ENCODE measurements at places on chromosomes 13 and 19.

GRCh38 chr13:43758834-43759233, 27.9 kb downstream of the ENOX1 start:
- DNase-seq: no peak

- no peak for DNase-seq
Observed at GRCh38 chr19:16940626-16941025, 51.8 kb downstream of the F2RL3 start.

GRCh38 chr19:3862826-3863500, 5.9 kb downstream of the ZFR2 start:
- DNase-seq: no peak

DNA sequence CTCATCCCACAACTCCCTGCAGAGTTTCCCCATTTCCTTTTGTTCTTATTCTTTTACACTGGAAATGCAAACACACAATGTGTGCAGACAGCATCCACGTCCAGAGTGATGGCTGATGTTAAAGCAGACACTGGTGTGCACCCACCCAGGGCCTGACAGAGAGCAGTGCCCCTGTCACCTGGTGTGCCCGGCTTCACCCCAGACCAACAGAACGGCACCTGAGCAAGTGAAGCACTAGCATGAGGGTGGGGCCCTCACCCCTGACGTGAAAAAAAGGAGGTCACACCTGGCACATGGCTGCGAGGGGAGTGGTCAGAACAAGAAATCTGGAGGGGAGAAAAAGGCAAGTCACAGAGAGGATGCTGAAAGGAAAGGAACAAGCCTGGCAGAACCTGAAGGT, 12.3 kb downstream of the ZNF575 start:
- DNase-seq: no peak

- no peak for DNase-seq
Observed at GRCh38 chr19:49422407-49423070, 702 bp downstream of the PTH2 start.

DNA sequence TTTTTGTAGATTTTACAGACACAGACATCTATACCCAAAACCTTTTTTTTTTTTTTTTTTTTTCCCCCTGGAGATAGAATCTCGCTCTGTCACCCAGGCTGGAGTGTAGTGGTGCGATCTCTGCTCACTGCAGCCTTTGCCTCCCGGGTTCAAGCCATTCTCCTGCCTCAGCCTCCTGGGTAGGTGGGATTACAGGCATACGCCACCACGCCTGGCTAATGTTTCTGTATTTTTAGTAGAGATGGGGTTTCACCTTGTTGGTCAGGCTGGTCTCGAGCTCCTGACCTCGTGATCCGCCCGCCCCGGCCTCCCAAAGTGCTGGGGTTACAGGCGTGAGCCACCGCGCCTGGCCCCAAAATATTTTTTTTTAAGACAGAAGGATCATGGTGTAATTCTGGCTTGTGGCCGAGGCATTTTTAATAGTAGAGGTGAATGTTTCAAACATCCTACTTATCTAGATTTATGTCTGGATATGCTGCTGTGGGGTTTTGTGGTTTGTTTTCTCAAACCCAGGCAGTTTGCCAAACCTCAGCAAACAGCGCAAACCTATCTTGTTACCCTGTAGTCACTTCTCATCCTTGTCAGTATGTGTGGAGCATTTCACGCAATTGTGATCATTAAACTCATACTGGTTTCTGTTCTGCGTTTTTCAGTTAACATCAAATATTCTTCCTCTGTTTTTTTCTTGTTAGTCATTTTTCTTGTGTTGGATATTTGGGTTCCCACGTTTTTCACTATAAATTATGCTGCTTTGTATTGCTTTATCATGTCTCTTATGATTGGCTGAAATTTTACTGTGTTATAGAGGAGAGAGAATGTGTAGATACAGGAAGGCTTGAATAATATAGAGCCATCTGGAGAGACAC, 36.2 kb upstream of the GARRE1 start:
- DNase-seq: peak; percentile 99

DNA sequence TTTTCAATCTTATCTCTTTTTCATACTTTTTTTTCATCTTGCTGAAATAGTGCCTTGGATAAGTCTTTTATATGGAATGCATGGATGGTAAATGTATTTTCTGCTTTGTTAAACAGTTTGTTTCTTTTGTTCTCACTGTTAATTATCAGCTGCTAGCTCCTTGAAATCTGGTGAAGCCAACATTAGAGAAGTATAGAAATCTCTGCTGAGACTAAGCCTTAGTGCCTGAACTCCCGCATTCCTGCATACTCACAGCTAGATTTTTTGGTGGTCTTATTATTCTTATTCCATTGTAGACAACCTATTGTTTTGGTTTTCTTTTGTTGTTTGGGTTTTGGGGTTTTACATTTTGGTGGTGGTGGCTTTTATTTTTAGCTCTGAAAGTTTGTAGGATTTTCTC, 48.4 kb downstream of the DNAJC15 start:
- no peak for DNase-seq

DNA sequence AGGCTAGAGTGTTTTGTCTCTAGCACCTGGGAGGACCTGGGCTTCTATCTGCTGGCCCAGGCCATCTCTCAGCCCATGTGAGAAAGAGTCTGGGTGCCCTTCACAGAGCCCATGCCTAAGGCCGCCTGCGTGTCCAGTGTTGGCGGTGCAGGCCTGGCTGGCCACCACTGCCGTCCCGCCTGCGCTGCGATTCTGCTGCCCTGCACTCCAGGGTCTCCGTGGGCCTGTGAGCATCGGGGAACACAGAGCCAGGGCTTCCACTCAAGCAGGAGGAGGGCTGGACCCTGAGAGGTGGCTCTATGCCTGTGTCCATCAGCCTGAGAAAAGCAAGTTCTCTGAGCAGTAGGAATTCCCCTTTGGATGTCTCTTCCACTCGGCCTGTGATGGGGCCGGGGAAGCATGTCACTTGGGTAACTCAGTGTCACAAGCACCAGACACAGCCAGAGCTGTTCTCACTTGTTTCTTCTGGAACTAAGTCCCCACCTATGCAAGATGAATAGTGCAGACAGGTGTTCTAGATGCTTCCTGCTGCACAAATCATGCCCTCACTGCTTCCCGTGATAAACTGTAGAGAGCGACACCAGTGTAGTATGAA, 93.9 kb downstream of the RAB20 start:
- DNase-seq: no peak

- peak; percentile 51 for DNase-seq
Observed at GRCh38 chr19:56134654-56134921, 6.5 kb upstream of the ZNF444 start.

GRCh38 chr13:27793507-27794367, 1.5 kb downstream of the GSX1 start:
- DNase-seq: no peak

GRCh38 chr13:109394311-109394988, 391.9 kb downstream of the IRS2 start:
- no peak for DNase-seq

DNA sequence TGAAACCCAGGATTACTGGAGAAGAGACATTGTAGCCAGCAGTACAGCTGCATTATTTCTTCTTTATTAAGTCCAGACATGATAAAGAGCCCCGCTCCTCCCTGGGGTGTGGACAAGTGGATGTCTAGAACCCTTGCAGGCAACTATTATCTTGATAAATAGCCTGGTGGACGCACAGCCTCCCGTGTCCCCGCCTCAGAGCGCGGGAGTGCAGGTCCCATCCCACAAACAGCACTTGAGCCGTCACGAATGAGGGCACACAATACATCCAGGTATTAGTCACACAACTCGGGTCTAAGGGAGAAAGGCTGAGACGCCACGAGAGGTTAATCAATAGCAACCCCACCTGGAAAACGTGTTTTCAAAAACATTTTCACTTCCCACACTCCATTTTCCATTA, 213.2 kb upstream of the SOX1 start:
- no peak for DNase-seq
